Coronary artery (tissue), 2 donors: ENCODE measurements at places on chromosomes 7 and 10.

DNA sequence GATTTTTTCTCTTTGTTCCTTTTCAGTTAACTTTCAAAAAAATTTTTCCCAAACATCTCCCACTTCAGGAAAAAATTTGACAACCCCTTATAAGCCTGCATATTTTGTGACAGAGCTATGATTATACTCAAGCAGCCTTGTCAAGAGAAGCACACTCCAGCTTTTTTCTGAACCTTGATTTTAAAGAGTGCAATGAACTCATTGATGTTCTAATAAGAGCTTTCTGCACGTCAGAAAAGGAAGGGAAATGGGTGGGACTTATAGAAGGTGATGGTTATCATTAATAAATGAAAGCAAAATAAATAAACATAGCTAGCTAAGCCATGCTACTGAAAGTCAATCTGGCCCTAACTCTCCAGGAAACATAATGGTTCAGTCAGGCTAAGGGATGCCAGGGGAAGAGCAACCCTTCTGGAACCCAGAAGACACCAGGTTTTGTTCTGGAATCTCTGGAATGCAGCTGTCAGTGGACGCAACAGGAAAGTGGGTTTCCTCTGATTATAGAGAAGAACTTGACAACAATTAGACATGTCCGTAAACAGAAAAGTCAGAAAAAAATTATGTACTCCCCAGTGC, 76.1 kb downstream of the NHLRC2 start:
- no peak for DNase-seq

DNA sequence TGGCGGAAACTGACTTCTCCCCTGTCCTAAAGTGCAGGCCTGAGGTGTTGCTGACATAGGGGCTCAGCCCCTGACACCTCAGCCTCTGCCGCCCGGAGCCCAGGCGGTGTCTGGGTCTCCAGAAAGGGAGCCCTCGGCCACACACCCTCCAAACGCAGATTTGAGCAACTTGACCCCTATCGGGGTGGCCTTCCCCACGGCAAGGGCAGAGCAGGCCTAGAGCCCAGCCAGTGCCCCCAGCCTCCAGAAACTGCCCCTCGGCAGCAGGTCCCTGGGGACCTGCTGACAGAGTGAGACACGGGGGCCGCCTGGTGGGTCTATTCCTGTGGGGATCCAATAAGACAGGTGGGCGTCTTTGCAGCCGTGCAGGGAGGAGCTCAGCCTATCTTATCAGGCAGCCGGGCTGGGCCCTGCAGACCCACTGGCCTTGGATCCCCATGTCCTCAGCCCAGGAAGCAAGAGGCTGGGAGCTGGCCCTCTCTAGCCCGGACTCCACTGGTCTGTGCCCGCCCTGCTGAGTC, 11.0 kb downstream of the TMEM184A start:
- no peak for DNase-seq

DNA sequence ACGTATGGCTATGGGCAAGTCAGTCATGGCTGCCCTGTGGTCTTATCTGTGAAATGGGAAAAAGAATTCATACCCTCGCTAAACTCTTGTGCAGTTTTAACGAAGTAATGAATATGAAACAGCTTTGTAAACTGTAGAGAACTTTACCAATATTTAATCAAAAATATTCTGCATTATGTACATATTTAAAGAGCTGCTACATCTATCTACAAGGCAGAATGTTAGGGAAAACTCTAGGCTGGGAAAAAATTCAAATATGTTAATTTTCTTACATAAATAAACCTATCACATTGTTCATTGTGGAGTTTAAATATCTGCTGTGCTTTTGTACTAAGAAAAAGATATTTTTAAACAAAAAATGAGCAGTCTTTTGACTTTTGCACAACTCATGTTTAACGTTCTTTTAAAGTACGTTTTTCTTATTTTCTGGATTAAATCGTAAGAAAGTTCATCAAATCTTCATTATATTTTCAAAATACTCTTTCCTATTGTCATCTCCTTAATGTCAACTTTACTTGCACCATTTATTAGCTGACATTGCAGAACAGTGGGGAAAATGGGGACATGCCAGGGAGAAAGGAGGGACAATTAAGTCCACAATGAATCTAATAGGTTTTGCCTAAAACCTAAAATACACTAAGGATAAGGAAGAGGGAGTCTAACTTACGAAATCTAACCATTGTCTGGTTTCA, 57.5 kb downstream of the ICA1 start:
- DNase-seq, result no peak

GRCh38 chr10:51469686-51470085, 229.7 kb downstream of the CSTF2T start:
- no peak for DNase-seq

- DNase-seq, result peak; percentile 73
Measured at GRCh38 chr10:13271552-13272163, 28.2 kb downstream of the PHYH start.

DNA sequence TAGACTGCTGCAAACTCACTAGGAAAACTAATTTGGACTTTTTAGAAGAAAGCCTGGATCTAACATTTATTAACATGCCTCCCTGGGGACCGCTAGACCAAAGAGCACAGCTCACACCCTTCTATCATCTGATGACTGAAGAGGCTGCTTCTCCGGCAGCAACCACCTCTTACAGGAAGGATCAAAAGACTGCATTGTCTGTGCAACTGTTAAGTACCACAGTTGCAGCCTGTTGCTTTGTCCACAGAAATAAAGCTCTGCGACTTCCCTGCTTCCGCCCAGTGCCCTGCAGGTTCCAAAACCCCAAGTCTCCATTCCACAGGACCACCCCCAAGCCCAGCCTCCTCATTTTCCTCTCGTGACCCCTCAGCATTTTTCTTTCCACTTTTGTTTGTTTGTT, 14.0 kb upstream of the PODXL start:
- DNase-seq, result no peak

DNA sequence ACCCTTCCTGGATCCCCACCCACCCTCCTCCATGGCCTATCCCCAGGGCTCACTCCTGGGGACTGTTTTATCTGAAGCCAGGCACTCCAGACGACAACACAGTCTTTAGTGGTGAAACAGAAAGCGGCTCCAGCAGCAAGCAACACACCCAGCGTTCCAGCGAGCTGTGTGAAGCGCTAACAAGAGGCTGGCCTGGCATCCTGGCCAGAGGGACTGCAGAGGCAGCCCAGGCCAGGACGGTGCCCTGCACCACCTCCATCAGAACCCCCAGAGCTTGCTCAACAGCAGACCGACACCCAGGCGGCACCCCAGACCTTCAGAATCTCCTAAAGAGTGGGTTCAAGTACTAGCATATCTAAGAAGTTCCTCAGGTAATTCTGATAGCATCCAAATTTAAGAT, 2.0 kb upstream of the CPXM2 start:
- DNase-seq, result peak; percentile 66

- no peak for DNase-seq
Measured at GRCh38 chr7:69349291-69349690, 249.0 kb upstream of the AUTS2 start.

DNA sequence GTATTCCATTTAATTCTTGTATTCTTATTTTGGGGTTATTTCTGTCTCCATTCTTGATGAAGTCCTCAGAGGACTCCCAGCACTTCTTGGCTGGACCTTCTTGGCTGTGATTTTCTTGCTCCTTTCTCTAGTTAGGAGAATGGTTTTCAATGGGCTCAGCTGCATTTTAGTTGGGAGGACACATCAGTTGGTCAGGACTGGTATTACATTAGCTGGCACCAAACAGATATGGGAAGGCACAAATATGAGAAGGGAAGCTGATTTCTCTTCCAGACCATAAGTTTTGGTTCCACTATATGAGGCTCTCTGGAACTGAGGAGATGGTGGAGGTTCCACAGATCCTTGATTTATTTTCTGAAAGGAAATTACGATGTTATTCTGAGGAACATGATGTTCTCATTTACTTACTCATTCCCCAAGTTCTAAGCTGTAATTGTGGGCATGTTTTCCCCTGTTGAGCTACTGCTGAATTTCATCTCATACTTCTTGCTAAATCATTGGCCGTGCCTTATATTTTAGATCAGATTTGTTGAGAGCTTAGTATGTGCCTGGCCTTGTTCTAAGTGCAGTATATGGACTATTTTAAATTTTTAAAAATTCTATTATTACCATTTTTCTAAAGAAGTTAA, 261.0 kb downstream of the THSD7A start:
- DNase-seq, result no peak

GRCh38 chr7:128052404-128052803, 21.2 kb upstream of the LRRC4 start:
- no peak for DNase-seq

- no peak for DNase-seq
Measured at GRCh38 chr10:9944690-9945089, 1073.0 kb upstream of the CELF2 start.

DNA sequence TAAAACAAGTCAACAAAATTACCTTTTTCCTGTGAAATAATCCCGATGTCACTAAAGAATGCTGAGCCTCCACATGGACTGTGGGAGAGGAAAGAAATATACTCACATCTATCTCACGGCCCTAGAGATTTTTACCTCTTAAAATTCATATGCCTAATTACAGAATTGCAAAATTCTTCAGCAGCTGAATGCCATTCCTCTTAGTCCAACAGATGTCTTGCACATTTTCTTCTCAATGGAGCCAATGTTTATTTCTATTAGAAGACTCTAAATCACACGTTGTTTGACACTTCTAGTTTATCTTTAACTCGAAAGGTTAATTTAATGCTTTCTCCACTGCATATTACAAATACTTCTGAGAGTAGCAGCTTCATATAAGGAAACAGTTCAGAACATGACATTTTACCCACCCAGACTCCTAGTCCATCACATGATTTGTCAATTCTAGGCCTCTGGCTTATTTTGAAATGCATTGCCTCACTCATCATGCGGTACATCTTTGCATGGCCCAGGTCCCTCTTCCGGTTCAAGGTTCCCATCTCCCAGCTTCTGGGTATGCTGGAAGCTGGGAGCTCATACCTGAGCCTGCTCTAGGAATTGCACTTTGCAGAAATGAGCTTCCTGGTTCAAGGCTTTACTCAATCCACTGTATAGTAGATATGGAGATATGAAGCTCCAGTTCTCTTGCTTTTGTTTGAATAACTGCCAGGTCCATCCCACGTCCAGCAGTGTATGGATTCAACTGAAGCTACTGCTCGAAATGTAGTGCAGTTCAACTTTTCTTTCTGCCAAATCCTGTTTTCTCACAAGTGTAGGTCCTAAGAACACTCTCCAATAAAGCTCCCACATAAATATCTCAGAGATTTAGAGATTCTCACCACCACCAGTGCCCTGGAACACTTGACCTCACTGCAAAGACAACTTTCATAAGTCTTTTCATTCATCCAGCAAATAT, 306.2 kb downstream of the GPR37 start:
- DNase-seq, result no peak
